ENCODE measurements at places on chromosomes 2 and 18.

- no peak for DNase-seq
These were observed 114.1 kb downstream of the ZNF516 start for GRCh38 chr18:76380791-76381405.

DNA sequence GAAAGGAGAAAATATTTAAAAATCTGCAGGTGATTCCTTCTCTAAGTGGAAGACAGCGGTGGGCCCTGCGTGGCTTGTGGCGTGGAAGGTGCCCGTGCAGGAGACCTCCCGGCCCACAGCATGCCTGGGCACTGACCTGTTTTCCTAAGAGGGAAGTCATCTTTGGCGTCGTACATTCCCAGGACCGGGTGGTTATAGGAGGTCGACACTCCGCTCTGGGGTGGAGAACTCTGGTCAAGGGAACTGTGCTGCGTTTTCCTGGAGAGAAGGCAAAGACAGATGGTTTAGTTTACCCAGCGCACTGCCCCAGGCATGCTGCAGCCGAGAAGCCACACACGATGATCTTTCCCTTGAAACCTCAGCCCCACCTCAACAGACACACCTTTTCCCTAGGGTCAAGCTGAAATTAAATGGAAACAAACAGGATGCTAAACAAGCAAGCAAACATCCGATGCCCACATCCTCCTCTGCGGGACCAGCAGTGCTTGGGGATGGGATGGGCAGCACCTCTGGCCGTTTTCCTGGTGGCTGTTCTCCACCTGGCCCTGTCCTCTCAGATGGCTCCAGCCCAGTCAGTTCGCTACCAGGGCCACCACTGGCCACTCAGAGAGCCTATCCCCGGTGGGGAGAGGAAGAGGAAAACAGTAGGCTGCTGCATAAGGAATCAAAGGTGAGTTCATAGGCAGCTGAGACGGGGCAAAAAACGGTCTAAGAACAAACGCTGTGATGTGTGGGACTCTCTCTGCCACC, 244.1 kb downstream of the HDAC4 start:
- DNase-seq, result no peak

GRCh38 chr2:207224791-207225482, 59.2 kb upstream of the KLF7 start:
- DNase-seq, result no peak

DNA sequence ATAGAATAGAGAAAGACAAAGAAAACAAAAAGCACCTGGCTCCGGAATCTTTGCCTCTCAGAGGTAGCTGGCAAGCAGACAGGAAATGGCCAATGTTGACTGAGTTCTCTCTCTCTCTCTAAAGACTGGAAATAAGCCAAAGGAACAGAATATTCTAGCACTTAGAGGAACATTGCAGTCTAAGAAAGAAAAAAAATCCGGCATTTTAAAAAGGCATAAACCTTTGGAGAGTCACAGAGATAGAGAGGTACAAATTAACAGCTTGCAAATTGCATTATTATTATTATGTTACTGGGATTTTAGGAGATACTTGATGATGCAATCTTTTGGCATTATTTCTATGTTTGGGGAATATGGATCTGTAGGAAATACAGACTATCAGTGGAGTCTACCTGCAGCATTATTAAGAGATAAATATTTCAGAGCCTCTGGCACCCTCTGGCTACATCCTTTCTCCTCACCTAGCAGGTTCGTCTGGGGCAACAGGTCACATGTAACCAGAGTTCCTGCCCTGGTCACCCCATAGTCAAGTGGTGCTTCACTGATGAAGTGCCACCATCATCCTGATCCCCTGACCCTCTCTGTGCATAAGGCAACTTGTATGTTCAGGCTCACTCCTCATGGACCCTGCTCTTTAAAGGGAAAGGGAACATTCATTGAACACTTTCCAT, 318.9 kb upstream of the ACVR2A start:
- no peak for DNase-seq

GRCh38 chr18:79953971-79954651, 2.7 kb upstream of the SLC66A2 start:
- no peak for DNase-seq

DNA sequence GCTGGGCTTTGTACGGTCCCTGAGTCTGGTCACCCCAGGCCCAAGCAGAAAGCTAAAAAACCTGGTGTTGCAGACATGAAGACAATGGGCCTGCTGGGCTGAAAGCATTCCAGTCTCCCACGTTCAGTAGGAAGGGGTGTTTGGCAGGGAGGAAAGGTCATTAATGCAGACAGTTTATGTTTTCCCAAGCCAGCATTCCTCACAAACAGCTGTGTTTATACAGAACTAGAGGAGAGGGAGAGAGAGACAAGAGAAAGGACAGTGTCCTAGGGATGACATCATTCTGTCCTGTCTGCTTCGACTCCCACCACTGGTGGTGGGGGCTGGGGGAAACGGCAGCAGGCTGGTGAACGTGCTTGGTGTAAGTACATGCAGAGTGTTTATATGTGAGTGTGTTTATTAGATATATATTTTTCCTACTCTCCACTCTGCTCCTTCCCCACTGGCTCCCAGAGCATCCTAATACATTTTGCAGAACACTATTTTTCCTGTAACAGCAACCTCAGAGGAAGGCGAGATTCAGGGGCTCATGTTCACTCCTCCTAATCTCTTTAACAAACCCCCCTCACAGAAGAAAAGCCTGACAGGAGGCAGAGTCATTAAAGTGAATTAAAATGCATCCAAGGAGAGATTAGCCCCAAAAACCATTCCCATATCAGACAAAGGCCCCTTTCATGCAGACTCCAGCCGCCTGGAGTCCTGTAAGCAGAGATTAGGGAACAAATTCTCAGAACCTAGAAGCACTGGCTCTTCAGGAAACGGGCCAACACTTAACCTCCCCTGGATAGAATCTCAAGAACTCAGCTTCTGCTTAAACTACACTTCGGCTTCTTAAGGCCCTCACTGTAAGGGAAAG, 380.4 kb downstream of the TNS1 start:
- no peak for DNase-seq

- no peak for DNase-seq
These were observed 363.6 kb upstream of the HS6ST1 start for GRCh38 chr2:128682266-128682665.

- no peak for DNase-seq
These were observed 41.1 kb downstream of the STAT1 start for GRCh38 chr2:190972846-190973245.

DNA sequence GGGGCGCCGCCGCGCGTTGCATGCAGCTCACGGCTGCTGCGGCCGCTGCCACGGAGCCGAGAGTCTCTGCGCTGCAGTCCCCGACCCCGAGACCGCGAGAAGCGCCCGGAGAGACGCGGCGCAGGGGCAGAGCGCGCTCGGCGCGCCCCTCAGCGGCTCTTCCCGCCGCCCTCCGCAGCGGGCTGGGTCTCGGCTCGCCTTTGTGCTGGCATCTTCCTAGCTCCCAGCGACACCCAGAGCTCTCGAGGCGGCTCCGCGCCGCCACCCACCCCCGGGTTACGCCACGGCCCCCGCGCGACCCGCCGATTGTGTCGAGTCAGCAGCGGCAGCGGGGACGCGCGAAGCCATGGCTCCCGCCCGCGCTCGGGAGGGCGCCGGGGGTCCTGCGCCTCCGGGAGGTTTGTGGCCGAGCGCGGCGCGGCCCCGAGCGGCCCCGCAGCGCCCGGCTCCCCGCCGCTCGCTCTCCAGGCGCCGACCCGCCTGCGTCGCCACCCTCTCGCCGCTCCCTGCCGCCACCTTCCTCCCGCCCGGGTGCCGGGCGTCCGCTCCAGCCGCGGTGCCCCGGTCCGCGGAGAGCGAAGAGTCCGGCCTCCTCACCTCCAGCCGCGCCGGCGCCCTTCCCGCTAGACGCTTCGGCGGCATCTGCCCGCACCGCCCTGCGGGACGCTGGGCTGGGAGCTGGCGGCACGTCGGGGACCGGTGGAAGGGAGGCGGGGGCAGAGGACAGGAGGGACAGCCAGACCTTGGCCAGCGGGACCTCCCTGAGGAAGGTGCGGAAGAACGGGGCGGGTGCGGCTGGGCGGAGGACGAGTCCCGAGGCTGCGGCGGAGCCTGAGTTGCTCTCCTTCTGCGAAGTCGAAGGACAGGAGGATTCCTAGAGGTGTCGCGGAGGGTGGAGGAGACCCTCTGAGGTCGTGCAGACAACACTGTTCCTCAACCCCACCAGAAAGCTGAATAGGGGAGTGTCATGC, 46.3 kb upstream of the CCDC150 start:
- DNase-seq, result no peak

- no peak for DNase-seq
These were observed 1082.2 kb upstream of the DDX18 start for GRCh38 chr2:116732322-116732721.

DNA sequence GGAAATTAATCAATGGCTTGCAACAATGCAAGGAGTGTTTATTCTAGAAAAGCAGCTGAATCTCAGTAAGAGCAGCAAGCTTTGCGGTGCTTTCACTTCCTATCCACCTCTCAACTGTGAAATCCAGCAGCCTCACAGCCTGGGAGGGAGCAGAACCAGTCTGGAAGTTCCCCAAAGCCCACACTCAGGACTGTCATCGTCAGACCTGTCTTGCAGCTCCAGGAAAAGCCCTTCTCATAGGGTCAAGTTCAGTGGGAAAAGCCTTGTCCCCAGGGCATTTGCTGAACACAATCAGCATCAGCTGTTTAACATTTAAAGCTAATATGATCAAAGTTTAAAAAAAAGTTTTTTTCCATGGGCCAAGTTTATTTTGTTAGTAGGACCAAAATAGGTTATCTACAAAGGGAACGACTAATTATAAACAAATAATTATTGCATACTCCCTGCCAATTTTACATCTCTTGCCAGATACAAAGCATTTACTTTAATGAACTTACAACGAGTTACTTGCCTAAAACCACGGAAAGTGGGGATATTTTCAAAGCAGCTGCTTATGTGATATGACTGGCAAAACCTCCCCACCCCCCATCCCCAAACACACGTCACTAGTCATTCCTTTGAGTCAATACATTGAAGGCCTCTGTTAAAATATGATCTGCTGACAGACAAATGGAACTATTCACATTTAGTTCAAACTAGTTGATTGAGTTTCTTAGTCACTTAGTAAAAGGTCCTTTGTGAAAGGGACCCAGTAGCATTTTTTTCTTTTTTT, 36.8 kb downstream of the PARD6G start:
- DNase-seq, result no peak

DNA sequence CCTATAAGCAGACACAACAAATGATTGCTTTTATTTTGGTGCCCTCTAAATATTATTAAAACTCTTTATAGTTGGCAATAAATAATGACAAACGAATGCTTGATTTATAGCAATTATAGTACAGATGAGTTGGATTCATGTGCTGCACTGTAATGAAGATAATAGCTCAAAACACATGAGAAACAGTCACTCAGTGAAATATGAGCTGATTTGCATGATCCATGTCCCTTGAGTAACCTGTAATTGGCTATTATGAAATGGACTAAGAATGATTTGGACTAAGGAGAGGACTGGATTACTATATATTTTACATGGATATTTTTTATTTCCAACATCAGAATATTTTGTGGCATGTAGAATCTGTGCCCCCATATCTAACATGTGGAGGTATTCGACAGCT, 365.6 kb upstream of the UBE2E3 start:
- DNase-seq, result no peak

DNA sequence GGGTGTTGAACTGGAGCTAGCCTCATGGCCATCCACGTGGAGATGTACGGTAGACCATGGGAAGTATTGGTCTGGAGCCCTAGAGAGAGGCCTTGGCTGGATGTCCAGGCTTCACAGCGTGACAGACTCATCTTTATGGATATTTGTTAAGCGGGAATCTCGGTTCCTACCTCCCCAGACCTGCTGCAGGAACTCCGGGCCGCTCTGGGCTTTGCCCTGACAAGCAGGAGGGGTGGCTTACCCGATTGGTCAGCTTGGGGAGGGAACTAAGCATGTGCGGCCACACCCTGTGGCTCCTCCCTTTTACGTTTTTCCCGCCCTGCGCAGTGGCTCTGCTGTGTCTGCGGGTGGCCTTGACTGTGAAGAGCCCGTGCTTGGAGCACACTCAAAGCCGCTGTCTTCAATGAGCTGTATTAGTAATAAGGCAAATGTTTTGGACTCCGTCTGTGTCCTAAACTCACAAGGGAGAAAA, 52.3 kb downstream of the PAPOLG start:
- DNase-seq, result no peak

DNA sequence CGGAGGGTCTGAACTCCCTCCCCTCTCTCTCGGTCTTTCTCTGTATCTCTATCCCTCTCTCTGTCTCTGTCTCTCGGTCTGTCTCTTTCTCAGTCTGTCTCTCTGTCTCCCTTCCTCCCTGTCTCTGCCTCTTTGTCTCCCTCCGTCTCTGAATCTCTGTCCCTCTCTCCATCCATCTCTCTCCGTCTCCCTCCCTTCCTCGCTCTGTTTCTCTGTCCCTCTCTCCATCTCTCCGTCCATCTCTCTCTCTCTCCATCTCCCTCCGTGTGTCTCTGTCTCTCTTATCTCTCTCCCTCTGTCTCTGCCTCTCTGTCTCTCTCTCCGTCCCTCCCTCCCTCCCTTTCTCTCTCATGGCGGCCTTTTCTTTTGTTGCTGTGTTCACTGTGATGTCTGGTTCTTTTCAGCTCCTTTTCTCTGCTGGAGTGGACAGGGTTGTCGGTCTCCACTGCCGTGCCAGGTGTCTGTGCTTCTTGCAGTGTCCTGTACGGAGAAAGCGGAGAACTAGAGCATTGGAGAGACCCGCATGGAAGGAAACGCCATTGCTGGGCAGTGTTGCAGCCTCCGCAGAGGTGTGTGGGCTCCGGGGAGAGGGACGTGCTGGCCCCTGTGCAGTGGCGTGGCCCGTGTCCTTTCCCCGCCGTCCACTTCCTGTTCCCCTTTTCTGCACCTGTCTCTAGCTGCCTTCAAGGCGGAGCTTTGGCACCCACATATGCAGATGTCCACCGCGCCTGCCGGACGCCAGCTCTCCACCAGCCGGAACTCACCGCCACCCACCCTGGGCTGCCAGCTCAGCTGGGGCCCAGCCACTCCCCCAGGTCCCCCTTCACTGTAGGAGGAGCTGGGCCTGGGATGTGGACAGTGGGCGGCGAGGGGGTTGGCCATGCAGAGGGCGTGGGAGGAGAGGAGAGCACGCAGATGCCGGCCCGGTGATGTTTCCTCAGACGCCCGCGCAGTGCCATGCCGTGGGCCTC, 113.1 kb downstream of the NFATC1 start:
- no peak for DNase-seq

DNA sequence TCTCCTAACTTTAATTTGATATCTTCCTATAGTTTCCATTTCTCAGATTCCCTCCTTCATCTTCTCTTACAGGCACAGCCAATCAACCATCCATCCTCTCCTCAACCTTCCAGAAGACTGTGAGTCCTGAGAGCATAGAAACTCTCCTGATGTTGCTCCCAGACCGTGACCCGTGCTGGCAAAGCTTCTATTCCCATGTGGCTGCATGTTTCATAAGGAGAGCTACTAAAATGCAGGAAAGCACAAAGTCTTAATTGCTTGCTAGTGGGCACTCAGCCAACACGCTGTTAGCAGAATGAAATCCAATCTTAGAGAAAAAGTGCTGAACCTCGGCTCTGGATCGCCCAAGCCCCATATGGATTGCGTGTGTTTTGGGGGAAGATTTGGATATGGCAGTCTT, 1244.7 kb upstream of the ZEB2 start:
- no peak for DNase-seq

GRCh38 chr18:48193521-48194492, 215.4 kb downstream of the ZBTB7C start:
- DNase-seq, result no peak

Measured in T-helper 22 cell (primary cell).